ENCODE measurements at places on chromosomes 16 and 17.

DNA sequence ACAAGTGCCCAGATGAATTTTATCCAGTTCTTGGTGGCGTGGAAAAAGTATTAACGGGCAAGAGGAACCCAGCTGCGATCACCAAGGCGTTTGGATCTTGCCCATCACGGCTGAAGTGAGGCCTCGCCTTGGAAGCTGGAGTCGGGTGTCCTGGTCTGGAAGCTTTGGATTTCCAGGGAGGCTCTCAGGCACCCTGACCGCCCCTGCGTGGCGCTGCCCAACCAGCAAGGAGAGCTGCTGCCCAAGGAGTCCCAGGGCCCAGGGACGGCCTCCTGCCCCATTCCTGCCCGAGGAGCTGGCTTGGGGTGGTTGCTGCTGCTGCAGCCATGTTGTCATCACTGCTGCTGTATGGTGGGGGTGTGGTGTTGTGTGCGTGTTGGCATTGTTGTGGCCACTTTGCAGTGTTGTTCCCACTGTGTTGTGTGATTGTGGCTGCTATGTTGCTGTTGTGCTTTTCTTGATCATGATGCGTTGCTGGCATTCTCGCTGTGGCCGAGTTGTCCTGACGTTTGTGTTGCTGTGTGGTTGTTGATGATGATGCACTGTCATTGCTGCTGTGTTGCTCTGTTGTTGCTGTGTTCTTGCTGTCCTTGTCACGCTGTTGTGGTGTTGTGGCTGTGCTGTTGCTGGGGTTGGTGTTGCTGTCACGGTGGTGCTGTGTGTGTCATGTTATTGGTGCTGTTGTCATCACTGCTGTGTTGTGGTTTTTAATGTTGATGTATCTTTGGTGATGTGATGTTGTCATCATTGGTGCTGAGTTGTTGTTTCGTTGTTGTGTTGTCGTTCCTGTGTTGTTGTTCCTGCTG is 318.8 kb downstream of the C16orf95 start:
- no peak for DNase-seq
- H3K36me3 ChIP-seq = no peaks in the 10 kb centered on the region
- no peaks in the 10 kb centered on the region for H3K4me1 ChIP-seq

DNA sequence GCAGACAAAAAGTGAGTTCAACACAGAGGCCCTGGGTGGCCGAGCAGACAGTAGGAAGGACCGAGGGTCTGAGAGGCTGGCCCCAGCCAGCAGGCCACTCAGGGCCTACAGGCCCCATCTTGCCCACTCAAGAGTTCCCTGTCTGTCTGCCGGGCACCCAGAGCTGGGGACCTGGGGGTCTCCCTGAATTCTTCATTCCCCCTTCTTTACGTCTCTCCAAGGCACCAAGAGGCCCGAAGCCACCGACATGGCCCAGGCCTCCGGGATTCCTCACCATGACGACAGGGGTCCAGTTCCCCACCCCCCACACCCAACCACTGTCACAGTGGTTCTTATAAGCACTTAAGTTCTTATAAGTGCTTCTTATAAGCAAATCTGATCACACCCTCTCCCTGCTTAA is 49.2 kb downstream of the NOS2 start:
- no peaks in the 10 kb centered on the region for H3K27me3 ChIP-seq
- no peaks in the 10 kb centered on the region for H3K36me3 ChIP-seq
- no peaks in the 10 kb centered on the region for H3K4me1 ChIP-seq

- peaks cover 6% of the 10 kb centered on the region for H3K4me1 ChIP-seq
- no peak overlapping the region for H3K27ac ChIP-seq
- H3K27me3 ChIP-seq = no peaks in the 10 kb centered on the region
- DNase-seq = no peak
Observed at GRCh38 chr16:81514041-81514559, 69.5 kb downstream of the CMIP start.

DNA sequence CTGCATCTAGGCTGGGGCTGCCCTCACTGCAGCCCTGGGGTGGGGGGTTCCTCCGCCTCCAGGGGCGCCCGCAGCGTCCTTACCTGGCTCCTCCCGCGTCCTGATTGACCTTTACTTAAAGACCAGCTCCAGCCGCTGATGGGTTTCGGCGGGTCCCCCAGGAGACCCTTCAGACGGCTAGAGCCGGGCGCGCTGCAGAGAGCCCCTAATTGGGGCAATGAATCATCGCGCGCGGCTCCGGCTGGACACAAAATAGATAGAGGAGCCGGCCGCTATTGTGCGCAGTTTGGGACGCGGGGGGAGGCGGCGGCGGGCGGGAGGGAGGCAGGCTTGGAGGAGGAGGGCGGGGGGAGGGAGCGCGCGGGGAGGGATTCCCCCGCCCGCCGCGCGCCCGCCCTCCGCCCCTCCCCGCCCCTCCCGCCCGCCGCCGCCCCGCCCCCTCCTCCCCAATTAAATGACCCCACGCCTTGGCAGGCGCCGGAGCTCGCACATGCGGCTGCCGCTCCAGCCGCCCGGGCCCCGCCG is 56.5 kb upstream of the CIBAR2 start:
- no peaks in the 10 kb centered on the region for H3K27me3 ChIP-seq
- H3K36me3 ChIP-seq = no peaks in the 10 kb centered on the region
- no peak overlapping the region for H3K4me3 ChIP-seq
- H3K4me1 ChIP-seq = peaks cover 21% of the 10 kb centered on the region
- no peak overlapping the region for H3K27ac ChIP-seq

GRCh38 chr16:31508706-31509195 is 560 bp upstream of the RUSF1 start:
- no peaks in the 10 kb centered on the region for H3K27me3 ChIP-seq
- peak overlapping the region; percentile 94 for H3K4me3 ChIP-seq
- no peaks in the 10 kb centered on the region for H3K36me3 ChIP-seq
- peak overlapping the region; percentile 81 for H3K27ac ChIP-seq
